ENCODE measurements at places on chromosomes 13 and 19.

DNA sequence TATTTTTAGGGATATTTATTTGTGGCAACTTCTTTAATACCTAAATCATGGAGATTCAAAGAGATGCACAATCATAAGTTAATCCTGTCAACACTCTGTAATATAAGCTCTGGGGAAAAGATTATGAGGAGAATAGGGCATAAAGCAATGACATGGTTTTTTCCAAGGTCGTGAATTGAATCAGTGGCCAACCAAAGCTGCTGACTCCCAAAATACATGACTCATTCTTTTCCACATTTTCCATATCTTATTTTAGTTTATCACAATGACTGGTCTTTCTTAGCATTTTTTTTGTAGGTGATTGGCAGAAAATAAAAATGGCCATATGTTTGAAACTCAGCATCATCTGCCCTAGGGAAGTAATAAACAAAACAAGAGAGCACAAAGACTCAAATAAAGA is 28.5 kb upstream of the RBM26 start:
- no peak for DNase-seq

DNA sequence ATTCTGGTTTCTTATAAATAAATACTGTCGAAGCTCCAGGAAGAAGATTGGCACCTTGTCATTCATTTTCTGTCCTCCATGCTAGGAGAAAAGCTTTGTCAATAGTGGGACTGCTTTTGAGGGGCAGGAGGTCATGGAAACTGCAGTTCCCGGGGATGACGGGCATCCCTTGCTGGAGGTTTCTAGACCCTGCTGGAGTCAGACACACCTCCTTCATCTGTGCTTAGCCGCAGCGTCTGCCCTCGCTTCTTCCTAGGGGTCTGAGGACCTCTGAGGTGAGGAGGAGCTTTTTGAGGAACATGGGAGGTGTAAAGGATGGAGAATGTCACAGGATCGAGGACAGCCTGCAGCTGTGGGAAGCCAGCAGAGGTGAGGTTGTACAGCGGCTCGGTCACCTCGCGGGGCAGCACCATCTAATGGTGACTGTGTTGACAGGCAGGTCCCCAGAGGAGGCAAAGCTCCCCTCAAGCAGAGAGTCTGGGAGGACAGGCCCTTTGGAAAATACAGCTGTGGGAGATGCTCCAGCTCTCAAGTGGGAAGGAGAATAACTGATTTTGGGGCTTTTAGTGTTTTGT is 172.7 kb upstream of the RNF113B start:
- no peak for DNase-seq

GRCh38 chr13:43905435-43906031 is 25.8 kb downstream of the LACC1 start:
- DNase-seq = peak; percentile 24

GRCh38 chr13:37295071-37295470 is 189.6 kb upstream of the CSNK1A1L start:
- DNase-seq = no peak

DNA sequence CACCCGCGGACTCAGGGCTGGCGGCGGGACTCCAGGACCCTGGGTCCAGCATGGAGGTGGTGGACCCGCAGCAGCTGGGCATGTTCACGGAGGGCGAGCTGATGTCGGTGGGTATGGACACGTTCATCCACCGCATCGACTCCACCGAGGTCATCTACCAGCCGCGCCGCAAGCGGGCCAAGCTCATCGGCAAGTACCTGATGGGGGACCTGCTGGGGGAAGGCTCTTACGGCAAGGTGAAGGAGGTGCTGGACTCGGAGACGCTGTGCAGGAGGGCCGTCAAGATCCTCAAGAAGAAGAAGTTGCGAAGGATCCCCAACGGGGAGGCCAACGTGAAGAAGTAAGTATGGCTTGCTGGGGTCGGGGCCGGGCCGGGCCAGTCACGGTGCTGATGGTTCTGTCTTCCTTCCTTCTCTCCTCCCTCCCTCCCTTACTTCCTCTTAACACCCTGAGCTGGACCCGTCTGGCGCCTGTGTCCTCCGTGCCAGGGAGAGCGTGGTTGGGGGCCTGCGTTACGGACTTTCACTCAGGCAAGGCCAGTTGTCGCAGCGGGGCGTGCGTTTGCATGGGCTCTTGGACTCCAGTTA is 1.4 kb downstream of the STK11 start:
- no peak for DNase-seq

Measured in activated CD4-positive, alpha-beta T cell treated with anti-CD3 and anti-CD28 coated beads for 24 hours (primary cell).